Thoracic aorta (tissue), 2 donors: ENCODE measurements at places on chromosomes 16 and 17.

- DNase-seq = no peak
Measured at GRCh38 chr17:32342603-32343325, 791 bp upstream of the C17orf75 start.

DNA sequence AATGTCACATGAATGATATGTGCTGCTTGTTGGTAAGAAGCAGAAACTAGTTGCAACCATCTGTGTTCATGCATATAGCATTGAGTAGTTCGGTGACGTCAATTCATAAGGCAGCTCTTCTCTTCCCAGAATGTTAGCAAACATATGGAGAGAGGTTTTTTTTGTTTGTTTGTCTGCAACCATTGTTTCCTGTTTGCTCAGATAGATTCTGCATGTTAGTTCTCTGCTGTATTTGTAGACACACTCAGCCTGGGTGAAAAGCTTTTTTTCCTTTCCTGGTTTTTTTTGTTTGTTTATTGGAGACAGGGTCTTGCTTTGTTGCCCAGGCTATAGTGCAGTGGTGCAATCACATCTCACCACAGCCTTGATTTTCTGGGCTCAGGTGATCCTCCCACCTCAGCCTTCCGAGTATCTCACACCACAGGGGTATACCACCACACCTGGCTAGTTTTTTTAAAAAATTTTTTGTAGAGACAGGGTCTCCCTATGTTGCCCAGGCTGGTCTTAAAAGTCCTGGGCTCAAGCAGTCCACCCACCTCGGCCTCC lies 16.7 kb downstream of the WSB1 start:
- no peak for DNase-seq

- no peak for DNase-seq
Measured at GRCh38 chr16:87056083-87056482, 261.1 kb downstream of the C16orf95 start.

GRCh38 chr17:69654981-69655855 lies 240.7 kb downstream of the MAP2K6 start:
- DNase-seq = no peak

GRCh38 chr16:56237451-56237930 lies 46.2 kb downstream of the GNAO1 start:
- DNase-seq = no peak

- no peak for DNase-seq
Measured at GRCh38 chr16:88019821-88020515, 68.7 kb downstream of the BANP start.
